Central memory CD4-positive, alpha-beta T cell (primary cell): ENCODE measurements at places on chromosomes 12 and 14.

GRCh38 chr12:94172973-94173372 is 24.6 kb downstream of the PLXNC1 start:
- no peak for DNase-seq

GRCh38 chr14:30960216-30960615 is 65.2 kb upstream of the AP4S1 start:
- DNase-seq = no peak

DNA sequence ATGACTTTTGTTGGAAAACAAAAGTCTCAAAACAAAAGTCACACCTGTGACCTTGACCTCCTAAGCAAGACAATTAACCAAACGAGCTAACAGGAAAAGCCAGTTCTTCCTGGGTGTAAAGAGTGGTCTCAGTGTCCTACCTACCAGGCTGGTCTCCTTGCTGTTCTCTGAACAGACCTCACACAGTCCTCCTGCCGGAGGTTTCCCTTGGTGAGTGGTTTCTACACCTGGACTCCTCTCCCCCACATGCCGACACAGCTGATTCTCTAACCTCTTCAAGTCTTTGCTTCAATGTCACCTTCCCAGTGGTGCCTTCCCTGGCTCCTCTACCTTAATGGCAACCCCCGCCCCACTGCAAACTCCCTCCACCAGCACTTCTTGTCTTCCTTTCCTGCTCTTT is 238.6 kb downstream of the ZFP36L1 start:
- no peak for DNase-seq

- no peak for DNase-seq
These were observed 46.8 kb downstream of the TRMT5 start for GRCh38 chr14:60933920-60934655.

DNA sequence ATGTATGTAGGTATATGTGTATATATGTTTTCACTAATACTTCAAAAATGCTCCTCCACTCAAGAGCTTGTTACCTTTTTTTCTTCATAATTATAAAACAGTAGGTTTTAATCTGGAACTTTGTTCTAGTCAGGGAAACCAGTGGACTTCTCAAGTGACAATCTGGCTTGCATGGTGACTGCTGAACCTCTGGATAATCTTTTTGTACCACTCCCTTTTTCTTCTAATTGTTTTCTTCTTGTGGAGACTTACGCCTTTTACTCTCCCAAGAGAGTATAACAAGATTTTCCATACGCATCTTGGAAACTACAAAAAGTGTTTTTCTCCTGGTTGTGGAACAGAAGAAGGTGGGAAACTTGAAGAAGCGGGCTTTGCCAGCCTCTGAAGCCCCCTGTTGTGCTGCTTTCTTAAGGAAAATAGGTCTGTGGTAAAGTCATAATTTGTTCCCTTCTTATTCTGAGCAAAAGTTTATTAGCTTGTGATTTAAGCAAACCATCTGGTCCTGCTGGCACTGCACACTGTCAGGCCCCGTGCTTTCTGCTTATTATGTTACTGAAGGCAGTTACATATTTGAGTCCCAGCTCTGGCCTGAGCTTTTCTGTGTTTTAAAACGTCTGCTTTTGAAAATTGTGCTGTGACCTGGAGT is 291.8 kb downstream of the ERC1 start:
- no peak for DNase-seq

GRCh38 chr12:18258929-18259328 is 2.4 kb upstream of the PIK3C2G start:
- DNase-seq = no peak
